Left cardiac atrium (tissue), 4 donors: ENCODE measurements at places on chromosomes 5 and 9. TPM values are rescaled to one million over a fixed set of nuclear protein-coding genes. Genes with fewer than 3 reads are reported as not detected.

DNA sequence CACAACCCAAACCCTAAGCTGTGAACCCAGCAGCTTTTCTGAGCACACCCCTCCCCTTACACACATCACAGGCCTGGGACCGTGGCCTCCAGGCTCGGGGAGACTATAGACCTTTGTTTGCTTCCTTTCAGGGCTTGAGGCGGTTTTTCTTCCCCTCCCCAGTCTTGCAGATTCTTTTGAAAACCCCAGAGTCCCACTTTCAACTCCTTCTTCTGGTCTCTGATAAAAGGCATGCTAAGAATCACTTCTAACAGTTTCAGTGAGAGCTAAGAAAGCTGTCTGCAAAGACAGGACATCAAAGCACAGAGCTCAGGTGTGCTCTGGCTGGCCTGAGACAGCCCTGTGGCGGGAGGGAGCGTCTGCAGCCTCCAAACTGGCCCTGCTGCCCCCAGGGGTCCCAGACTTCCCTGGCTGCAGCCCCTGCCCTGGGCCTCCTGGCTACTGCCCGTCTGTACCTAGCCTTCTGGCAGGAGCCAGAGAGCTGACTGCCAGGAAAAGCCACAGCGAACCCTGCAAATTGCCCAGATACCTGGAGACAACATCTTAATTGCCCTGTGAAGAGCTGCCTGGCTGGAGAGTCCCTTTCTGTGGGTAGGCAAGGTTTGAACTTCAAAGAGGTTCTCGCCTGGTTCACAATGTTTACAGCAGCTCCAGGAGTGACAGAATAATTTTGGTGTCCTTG is 138.9 kb downstream of the GADD45G start:
- DNase-seq: no peak

GRCh38 chr5:91341154-91341553 is 42.0 kb downstream of the ARRDC3 start:
- DNase-seq: no peak

The CACFD1 gene
- 13.0 TPM for total RNA-seq

DNA sequence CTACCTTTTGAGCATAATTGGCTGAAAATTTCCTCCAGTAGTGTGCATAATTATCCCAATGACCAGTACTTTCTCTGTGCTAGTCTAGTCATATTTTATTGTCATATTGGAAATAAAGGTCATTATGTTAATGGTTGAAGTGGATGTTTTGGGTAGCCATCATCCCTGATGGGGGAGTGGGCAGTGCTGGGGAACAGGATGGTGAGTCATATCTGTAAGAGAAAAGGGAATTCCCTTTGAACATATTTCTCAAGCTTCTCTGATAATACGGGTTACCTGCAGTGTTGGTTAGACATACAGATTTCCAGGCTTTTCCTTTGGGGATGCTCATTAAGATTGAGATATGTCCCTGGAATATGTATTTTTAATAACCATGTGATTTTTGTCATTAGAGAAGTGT is 33.3 kb upstream of the SPATA31D4 start:
- DNase-seq: no peak

The IFNA21 gene
- not detected for total RNA-seq

- no peak for DNase-seq
Measured at GRCh38 chr5:55625913-55626312, 86.2 kb downstream of the SLC38A9 start.

- no peak for DNase-seq
Measured at GRCh38 chr9:34576597-34577399, 12.7 kb downstream of the CNTFR start.

DNA sequence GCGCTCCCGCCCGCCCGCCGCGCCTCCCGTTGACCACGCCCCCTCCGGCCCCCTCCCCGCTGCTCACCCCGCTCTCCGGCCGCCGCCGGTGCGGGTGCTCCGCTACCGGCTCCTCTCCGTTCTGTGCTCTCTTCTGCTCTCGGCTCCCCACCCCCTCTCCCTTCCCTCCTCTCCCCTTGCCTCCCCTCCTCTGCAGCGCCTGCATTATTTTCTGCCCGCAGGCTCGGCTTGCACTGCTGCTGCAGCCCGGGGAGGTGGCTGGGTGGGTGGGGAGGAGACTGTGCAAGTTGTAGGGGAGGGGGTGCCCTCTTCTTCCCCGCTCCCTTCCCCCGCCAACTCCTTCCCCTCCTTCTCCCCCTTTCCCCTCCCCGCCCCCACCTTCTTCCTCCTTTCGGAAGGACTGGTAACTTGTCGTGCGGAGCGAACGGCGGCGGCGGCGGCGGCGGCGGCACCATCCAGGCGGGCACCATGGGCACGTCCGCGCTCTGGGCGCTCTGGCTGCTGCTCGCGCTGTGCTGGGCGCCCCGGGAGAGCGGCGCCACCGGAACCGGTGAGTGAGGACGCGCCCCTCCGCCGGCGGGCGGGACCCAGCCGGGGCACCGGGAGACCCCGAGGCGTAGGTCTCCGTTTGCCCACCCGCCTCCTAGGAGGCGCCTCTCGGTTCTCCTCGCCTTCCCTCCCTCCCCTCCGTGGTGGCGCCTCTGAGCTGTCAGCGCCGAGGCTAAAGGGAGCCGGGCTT is at the start of gene VLDLR:
VLDLR (plus strand) TSS at position 66 of the 739 bp plus-strand sequence; CDS start at position 469, 403 bp downstream.
- DNase-seq: peak; percentile 50

The PCDHB9 gene
- 2.5 TPM for total RNA-seq

The HTR4 gene
- 8.8 TPM for total RNA-seq

- no peak for DNase-seq
Measured at GRCh38 chr9:91746904-91747303, 203.1 kb downstream of the ROR2 start.

The ECSCR gene
- total RNA-seq: 21.6 TPM

DNA sequence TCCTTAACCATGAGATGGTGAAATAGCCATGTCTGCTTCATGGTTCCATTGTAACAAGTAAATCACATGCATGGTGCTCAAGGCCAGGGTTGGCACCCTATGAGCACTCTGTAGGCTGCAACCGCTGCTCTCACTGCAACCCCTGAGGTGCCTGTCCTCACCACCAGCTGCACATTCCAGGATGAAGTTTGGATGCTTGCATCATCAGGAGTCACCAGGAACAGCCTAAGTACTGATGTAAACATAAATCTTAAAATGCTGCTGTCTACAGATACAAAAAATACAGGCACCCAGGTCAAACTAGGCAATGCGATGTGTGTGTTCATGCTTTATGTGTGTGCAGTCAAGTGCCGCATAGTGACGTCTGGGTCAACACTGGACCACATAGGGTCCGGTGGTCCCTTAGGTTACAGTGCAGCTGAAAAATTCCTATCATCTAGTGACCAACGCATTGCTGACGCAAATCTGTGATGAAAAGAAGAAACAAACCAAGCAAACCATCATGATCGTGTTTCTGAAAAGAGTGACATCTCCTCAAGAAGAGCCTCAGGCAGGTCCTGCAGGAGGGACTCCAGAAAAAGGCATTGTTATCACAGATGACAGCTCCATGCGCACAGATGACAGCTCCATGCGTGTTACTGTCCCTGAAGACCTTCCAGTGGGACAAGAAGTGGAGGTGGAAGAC is 234.8 kb downstream of the AUH start:
- no peak for DNase-seq

GRCh38 chr9:85408494-85408893 is 333.3 kb downstream of the AGTPBP1 start:
- DNase-seq: no peak

DNA sequence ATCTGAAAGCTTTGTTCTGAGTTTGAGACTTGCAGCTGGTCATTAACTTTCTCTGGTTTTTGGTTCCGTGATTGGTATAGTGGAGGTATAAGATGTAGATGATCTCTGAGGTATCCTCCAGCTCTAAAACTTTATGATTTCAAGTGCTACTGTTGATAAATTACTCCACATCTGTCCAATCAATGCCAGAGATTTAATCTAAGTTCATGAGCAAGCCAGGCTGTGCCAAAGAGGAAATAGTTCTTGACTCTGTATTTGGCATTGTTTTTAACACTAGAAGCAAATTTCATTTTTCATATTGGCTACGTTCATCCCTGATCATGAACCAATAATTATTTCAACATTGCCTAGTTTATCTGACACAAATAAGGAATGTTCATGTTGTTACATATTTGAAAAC is 28.5 kb upstream of the CHD1 start:
- DNase-seq: no peak

GRCh38 chr9:131500939-131501541 is 1.7 kb upstream of the POMT1 start:
- no peak for DNase-seq

DNA sequence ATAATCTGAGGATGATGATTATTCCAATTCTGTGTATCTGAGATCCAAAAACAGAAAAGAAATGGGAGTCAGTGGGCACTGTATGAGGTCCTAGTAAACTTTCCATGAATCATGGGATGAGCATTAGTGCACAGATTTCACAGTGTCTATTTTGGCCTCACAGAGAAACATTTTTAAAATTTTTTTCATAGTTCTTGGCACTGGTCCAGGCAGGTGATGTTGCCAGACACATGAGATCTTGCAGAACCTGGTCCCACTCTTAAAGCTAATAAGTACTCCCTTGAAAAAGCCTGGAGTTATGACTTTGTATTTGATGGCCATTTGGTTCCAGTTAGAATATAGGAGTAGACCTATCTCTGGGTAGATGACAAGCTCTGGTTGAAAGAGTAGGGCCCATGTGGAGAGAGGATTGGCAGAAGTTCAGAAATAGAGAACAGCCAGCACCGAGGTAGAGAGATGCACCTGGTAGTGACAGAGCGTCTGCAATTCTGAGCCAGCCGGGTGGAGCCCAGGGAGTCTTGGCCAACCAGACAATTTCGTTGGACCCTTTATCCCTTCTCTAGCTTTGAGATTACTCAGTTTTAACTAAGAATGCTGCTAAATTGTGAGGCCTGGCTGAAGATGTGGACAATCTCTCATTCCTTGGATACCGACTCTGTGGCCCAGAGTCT is 6.3 kb upstream of the TNFSF15 start:
- no peak for DNase-seq
